HT-29 (cell line): ENCODE measurements at places on chromosomes 3 and 15. TPM values are rescaled to one million over a fixed set of nuclear protein-coding genes. Genes with fewer than 3 reads are reported as not detected.

GRCh38 chr3:33420966-33421365, 19.2 kb downstream of the UBP1 start:
- no peak for DNase-seq

- DNase-seq, result no peak
Measured at GRCh38 chr15:49122541-49123062, 32.8 kb downstream of the COPS2 start.

DNA sequence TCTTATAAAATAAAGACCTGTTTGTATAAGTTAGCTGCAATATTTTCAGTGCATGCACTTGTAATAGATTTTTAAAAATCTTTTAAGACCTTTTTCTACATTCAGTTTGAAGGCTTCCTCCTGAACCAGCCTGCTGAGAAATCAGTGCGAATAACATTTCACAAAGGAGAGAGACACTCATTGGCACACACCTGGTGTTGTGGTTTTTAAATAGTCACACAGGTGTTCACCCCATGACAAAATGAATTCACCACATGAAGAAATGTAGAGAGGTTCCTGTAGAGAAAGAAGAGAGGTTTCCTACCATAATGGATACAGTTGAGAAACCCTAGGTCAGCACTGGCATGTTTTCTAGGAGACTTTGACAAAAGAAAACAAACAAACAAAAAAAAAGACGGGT, 237.3 kb downstream of the CNTN6 start:
- DNase-seq, result no peak

- DNase-seq, result no peak
Measured at GRCh38 chr3:154625756-154626155, 195.8 kb upstream of the GPR149 start.

DNA sequence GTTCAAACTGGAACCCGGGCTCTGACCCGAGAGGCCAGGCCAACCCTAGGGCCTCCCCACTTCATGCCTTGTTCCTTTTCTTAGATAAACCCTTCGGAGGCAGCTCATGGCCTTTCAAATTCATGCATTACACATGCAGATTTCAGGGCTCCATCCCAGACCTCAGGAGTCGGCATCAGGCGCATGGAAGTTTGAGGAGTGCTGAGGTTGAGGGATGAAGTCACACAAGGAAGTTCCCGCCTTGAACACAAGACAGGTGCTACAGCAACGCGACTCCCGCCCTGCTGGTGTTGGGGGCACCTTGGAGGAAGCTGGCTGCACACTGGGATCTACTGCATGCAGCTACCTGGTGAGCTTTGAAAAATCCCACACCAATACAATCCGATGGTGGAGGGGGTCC, 245.2 kb upstream of the LYSMD4 start:
- DNase-seq, result no peak

DNA sequence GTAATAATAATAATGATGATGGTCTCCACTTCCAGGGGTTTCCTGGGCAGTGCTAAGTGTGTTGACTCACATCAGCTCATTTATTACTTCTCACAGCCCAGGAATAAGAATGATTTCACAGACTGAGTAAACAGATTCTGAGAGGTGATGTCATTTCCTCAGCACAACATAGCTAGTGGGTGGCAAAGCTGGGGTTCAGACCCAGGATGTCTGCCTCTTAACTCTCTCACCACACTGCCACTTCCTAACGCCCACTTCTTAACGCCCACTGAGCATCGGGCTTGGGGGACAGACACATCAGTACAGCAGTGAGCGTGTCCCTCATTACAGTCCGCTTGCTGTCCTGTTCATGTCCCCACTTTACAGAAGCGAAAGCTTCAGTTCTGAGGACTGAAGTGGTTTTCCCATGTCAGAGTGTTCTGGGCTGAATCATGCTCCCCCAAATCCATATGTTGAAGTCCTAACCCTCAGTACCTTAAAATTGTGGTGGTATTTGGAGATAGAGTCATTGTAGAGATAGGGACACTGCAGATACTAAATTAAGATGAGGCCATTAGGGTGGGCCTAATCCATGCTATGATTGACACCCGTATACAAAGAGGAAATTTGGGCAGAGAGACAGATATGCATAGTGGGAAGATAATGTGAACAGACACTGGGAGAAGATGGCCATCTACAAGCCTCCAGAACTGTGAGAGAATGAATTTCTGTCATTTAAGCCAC, 68.0 kb downstream of the ATP2B2 start:
- DNase-seq, result no peak

GRCh38 chr15:90931575-90931827, 848 bp downstream of the HDDC3 start:
- DNase-seq, result no peak

GRCh38 chr15:92161039-92161670, 232.5 kb upstream of the ST8SIA2 start:
- no peak for DNase-seq

- DNase-seq, result no peak
Measured at GRCh38 chr3:34842706-34843480, 796.4 kb upstream of the ARPP21 start.

DNA sequence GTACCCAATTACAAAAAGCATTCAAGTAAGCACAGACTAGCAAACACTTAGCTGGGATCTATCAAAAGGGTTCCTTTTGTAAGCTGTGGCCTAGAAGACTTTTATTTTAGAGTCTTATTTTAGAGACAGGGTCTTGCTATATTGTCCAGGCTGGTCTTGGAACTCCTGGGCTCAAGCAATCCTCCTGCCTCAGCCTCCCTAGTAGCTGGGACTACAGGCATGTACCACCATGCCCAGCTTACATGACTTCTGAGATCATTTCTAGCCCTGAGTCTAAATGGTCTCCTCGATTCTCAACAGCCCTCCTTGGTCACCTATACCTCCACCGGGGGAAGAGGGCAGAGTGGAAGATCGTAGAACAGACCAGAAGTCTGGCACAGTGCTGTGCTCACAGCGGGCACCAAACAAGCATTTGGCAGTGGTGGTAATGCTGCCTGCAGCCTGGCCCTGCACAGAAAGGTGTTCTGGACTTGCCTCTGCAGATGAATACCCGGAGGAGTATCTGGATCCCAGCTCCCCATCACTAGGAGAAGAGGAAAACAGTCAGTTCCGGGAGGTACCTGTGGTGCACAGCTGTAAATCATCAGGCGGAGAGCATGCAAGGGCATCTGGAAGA, 2.4 kb downstream of the FAM219B start:
- DNase-seq, result no peak

DNA sequence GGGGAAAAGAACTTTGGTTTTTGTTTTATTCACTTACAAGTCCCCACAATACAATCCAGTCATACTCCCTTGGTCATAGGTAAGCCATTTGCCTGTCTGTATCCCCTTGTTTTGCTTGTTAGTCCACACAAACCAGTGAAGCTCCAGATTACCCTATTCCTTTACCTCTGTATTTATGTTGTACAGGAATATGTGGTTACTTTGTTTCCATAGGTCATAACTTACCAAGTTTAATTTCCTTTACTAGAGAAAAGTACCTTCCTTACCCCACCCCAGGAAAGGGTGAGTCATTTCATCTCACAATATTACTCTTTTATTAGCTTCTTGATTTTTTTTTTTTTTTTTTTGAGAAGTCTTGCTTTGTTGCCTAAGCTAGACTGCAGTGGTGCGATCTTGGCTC, 113.4 kb upstream of the LRRFIP2 start:
- no peak for DNase-seq

DNA sequence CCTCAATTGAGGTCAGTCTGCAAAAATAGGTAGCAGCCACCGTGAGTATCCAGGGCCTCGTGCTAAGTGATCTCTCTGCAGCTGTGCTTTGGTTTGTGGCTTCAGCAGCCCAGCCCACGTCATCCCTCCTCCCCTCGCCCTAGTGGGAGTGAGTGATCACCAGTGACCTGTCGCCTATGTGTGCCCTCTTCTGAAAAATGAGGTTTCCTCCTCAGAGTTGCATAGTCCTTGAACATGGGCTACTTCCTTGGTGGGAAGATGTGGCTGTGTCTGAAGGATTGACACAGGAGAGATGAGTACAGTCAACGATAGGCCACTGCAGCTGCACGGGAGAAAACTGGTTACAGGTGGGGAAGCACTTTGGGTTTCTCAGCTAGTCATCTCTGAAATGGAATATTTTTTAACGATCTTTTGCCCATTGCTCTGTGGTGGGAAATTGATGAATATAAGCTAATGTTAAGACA, 144.8 kb upstream of the BHLHE40 start:
- no peak for DNase-seq

- DNase-seq, result no peak
Measured at GRCh38 chr3:72109327-72110259, 324.6 kb upstream of the PROK2 start.

DNA sequence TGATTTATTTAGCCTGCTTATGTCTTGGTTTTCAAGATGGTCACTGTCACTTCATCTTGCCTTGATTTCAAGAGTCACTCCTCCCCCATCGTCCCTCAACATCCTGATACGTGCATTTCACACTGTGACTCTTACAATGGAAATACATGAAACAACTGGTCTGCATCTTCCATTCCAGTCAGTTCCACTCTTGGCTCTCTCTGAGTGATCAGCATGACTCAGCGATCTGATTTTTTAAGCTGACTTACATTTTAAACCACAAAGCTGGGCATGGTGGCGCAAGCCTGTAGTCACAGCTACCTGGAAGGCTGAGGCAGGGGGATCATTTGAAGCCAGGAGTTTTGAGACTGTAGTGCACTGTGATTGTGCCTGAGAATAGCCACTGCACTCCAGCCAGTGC, 271.2 kb upstream of the ROPN1 start:
- DNase-seq, result no peak

GRCh38 chr15:93072411-93073394, 16.3 kb downstream of the RGMA start:
- DNase-seq, result no peak

DNA sequence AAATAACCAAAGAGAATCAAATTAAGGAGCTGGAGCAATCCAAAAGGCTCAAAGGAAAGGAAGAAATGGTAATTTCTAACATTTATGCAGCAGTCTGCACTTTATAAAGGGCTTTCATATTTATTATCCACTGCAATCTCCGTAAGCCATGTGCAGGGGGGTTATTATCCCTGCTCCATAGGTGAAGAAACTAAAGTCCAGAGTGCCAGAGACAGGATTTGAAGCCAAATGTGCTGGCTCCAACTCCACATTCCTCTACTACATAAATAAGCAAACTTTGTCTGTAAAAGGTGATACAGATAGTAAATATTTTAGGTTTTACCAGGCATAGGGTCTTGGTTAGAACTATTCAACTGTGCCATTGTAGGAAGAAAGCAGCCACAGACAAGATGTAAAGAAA, 221.4 kb downstream of the MINAR1 start:
- no peak for DNase-seq

GRCh38 chr3:11536132-11536935, 107.4 kb downstream of the VGLL4 start:
- no peak for DNase-seq

GRCh38 chr3:120172070-120172469, 77.8 kb upstream of the GSK3B start:
- no peak for DNase-seq

DNA sequence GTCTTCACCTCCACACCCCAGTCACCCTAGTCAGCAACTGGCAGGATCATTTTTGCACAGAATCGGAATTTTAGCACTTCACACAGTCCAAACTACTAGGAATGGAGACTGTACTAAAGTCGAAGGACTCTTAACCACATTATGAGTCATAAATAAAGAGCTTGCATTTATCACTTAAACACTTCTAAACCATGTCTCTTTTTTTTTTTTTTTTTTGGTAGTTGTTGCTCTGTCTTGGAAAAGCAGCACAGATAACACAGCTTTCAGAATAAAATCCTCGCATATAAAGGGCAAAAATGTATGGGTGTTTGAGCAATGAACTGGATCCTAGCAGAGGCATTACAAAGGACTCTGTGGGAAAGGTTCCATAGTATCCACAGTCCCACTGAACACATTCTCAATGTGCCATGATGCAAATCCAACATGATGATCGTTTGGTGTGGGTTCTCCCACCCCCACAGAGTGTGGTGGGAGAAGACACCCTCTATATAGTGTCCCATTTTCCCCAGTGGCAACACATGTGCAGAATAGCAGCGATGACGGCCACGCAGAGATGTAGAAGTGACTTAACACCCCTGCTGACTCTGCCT, 47.1 kb downstream of the FOXP1 start:
- no peak for DNase-seq

DNA sequence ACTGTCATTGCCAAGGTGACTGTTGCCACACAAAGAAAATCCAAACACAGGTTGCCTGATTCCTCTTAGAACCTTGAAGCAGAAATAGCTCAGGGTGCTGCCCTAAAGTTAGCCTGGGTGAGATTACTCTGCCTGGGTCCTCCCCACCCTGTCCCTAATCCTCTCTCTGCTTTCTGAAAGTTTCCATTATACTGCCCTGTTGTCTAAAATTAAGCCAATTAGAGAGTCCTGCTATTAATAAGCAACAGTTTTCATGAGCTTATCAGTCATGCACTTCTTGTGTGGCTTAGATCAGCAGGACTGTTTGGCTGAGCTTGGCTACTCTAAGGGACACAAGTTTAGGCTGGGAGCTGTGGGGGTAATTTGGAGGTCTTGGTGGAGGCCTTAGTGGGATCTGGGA, 334.7 kb upstream of the LRRFIP2 start:
- DNase-seq, result no peak

DNA sequence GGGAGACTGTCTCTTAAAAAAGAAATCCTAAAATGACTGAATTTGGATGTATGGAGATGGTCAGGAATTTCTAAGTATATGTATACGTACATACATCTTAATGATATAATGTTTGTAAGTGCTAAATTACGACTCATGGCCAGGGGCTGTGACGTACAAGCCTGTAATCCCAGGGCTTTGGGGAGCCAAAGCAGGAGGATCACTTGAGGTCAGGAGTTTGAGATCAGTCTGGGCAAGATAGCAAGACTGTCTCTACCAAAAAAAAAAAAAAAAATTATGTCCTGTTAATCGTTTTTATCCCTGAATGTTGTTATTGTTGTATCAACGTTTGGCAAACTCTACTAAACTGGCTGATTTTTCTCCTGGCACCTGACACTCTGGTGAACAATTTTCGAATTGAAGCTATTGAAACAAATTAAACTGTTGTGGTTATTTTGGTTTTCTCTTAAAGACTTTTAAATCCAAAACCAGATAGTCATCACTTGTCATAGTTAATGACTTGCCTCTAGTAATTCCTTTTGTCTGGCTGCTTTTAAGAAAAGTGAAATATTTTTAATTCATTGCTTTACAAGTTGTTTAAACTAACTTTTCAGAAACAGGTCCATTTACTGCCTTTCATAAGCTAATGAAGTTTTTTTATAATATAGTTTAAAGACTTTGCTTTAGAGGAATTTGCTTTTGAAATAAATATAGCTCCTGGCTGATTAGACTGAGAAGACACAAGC, 7.0 kb downstream of the MORF4L1 start:
- no peak for DNase-seq

The CSTA gene
- not detected in 2 replicates for total RNA-seq

The CHDH gene
- total RNA-seq, result 27.6 and 54.6 TPM in 2 replicates

The TTC23 gene
- 8.3 and 8.6 TPM in 2 replicates for total RNA-seq

The LMAN1L gene
- total RNA-seq, result not detected in 2 replicates

The UPK1B gene
- total RNA-seq, result not detected in 2 replicates

The KLHL40 gene
- not detected in 2 replicates for total RNA-seq

The RTP1 gene
- not detected in 2 replicates for total RNA-seq

The CNTN6 gene
- total RNA-seq, result not detected in 2 replicates

The SEMA6D gene
- total RNA-seq, result not detected in 2 replicates

The GALNT15 gene
- total RNA-seq, result not detected in 2 replicates

The LHFPL4 gene
- total RNA-seq, result not detected in 2 replicates

The LIPH gene
- total RNA-seq, result 5.3 and 11.6 TPM in 2 replicates
